ENCODE measurements at places on chromosomes 13 and 19. TPM values are rescaled to one million over a fixed set of nuclear protein-coding genes. Genes with fewer than 3 reads are reported as not detected.
A peak's percentile ranks its signal among the peaks of the same experiment; 100 is the strongest.

DNA sequence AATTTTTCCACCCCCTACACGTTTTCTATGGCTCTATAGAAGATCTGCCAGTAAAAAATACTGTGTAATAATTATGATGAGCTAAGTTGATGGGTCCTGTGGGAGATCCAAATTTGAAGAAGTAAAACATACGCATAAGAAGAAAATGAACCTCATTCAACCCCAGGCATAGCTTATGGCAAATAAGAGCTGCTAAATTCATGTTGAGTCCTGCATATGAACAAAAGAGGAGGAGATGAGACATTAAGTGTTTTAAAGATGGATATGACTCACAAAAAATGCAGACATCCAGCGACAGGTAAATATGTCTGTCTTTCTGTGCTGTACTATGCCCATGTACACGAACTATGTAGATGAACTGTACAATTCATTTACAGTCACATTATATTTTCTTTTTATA, 101.9 kb downstream of the LIG4 start:
- no peaks in the 10 kb centered on the region for H3K36me3 ChIP-seq
- DNase-seq = no peak
- no peaks in the 10 kb centered on the region for H3K27me3 ChIP-seq

DNA sequence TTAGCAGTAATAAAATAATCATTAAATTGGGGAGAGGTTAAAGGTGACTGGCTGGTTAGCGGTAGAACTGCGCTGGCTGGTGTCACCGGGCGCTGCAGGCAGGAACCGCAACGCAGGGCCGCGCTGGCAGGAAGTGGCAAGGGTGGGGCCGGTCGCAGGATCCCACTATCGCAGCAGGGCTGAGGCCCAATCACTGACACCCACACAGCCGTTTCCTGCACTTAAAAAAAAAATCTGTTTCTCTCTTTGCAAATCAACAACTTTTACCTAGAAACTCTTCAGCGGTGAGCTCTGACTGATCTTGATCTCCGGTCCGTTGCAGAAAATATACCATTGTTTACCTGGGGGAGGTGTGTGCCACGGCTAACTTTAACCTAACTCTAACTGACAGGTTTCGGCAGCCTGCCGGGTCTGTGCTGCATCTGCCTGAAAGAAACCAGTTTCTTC, 46.9 kb downstream of the KLF2 start:
- no peak overlapping the region for H3K4me3 ChIP-seq
- no peaks in the 10 kb centered on the region for H3K36me3 ChIP-seq

GRCh38 chr13:111900390-111901131, 166.4 kb upstream of the SOX1 start:
- no peaks in the 10 kb centered on the region for H3K36me3 ChIP-seq
- H3K27ac ChIP-seq = no peak overlapping the region
- H3K27me3 ChIP-seq = no peaks in the 10 kb centered on the region
- no peak overlapping the region for H3K4me3 ChIP-seq

DNA sequence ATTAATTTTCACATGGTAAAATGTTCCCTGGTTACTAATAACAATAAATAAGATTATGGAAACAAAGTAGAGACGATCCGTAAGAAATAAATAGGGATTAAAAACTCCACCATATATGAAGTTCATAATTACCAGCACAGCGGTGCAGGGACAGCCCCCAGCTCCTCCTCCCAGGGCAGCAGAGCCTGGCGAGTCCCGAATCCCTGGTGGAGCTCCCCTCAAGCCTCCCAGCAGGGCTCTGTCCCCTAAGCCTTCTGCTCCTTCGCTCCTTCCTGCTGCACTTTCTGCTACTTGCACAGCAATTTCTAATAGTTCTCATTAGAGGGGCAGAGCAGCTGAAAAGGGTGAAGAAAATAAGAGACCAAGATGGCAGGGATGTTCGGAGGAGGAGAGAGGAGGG, 43.6 kb downstream of the RASA3 start:
- H3K4me1 ChIP-seq = no peaks in the 10 kb centered on the region
- DNase-seq = peak; percentile 9
- no peaks in the 10 kb centered on the region for H3K27me3 ChIP-seq
- H3K36me3 ChIP-seq = no peaks in the 10 kb centered on the region
- H3K27ac ChIP-seq = no peak overlapping the region
- H3K4me3 ChIP-seq = no peak overlapping the region

DNA sequence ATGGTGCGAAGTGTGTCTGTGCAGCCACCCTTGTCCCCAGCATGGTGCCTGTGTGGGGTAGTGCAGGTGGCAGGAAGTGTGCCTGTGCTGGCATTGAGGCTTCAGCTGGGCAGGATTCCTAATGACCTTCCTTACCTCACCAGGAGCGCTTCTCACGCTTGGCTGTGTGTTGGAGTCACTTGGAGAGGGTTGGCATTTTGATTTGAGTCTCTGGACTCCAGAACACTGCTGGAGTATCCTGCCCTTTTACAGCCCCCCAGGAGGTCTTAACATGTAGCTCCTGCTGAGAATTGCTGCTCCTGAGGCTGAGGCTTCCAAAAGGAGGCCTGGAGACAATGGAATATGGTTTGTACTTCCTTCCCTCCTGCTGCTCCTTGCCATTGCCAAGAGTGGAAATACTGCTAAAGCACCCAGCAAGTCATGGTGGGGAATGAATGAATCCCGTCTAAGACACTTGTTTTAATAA, 87.1 kb downstream of the ARHGEF7 start:
- no peaks in the 10 kb centered on the region for H3K27me3 ChIP-seq
- no peak for DNase-seq

DNA sequence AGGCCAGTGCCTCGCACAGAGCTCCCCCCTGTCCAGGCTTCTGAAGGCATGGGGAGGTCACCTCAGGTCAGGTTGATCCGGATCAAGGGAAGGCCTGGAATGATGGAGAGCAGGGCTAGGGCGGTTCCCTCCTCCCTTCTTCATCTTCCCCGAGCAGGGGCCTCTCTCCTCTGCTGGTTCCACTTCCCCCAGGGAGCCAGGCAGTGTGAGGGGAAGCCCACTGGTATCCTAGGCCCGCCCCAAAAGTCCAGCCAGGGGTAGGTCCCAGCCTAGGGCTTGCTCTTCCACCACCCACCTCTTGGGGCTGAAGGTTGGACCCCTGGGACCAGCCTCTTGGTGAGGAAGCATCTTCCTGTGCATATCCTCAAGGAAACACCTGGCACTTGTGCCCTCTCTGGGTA, 16.4 kb upstream of the PRR19 start:
- peaks cover 14% of the 10 kb centered on the region for H3K36me3 ChIP-seq
- no peaks in the 10 kb centered on the region for H3K27me3 ChIP-seq
- H3K27ac ChIP-seq = peak overlapping the region; percentile 54
- no peak for DNase-seq
- H3K4me3 ChIP-seq = no peak overlapping the region

The CYP4F8 gene
- total RNA-seq = not detected

The FOSB gene
- 4.2 TPM for total RNA-seq

The SBNO2 gene
- total RNA-seq = 14.0 TPM
